ENCODE measurements at places on chromosomes 16 and 17. TPM values are rescaled to one million over a fixed set of nuclear protein-coding genes. Genes with fewer than 3 reads are reported as not detected.

GRCh38 chr16:78786635-78787034 lies 687.2 kb downstream of the WWOX start:
- DNase-seq: no peak

The TM4SF5 gene
- not detected for total RNA-seq

DNA sequence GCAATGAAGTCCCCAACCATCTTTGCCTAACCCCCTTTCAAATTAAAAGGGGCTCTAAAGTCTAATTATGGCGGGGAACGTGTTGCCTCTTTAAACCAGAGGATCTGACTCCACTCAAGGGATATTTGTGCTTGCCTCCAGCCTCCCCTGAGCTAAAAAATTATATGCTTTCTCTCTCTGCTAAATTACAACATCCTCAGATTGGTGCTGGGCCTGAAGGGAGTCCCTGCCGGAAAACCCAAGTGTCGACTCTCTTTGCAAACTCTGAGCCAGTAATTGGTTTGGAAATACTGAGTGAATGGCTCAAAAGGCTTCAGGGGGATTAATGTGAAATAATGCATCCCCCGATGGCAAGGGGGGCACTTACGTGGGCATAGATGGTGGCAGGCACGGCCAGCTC lies 208.5 kb upstream of the TNRC6C start:
- DNase-seq: no peak

GRCh38 chr17:77451894-77452852 lies 311.4 kb downstream of the SEC14L1 start:
- DNase-seq: peak; percentile 72
